ENCODE measurements at places on chromosomes 11 and 22. TPM values are rescaled to one million over a fixed set of nuclear protein-coding genes. Genes with fewer than 3 reads are reported as not detected.

DNA sequence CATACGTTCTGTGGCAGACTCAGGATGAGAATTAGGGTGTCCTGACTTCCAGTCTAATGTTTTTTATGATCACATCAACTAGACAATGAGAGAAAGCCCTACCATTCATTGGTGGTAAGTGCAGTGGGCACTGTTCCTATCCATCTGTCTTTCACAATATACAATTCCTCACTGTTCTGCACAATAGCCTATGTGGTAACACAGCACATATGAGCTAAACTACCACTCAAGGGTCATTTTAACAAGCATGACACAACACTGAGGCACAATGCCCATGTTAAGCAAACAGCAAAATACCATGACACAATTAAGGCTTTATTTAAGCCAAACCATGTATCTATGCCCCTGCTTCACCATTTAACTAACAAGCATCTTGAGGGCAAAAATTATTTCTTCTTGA lies 52.3 kb downstream of the SIK3 start:
- DNase-seq: peak; percentile 56

DNA sequence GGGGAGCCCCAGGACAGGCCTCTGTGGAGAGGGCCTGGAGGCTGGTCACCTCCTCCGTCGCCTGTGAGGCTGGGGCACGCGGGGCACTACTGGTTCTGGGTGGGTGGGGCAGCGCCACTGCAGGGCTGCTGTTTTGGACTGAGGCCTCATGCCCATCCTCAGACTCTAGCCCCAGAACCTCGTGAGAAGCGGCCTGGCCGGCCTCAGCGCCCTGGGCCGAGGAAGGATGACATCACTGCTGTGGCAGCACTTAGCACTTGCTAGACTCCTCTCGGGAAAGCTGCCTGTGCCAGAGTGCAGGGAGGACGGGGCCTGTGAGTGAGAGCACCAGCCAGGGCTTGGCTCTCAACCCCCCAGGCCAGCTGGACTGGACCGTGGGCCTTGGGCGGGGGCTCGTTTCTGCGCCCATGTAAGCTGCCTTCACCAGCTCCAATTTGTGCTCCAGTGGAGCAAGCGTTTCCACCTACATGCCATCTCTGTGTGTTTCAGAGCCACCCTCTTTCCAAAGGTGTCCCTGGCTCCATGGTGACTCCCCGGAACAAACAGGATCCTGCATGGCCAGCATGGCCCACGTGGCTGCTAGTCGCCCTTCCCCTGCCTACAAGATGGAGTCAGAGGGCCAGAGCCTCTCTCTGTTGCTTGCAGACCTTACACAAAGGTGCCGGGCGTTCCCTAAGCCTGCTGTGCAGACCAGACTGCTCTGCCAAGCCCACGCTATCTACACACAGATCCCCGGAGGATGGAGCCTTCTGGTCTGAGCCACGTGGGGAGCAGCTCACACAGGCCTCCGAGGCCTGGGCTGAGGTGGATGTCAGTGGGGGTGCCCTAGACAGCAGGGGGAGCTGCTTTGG lies 102.9 kb downstream of the CTTN start:
- DNase-seq: no peak

DNA sequence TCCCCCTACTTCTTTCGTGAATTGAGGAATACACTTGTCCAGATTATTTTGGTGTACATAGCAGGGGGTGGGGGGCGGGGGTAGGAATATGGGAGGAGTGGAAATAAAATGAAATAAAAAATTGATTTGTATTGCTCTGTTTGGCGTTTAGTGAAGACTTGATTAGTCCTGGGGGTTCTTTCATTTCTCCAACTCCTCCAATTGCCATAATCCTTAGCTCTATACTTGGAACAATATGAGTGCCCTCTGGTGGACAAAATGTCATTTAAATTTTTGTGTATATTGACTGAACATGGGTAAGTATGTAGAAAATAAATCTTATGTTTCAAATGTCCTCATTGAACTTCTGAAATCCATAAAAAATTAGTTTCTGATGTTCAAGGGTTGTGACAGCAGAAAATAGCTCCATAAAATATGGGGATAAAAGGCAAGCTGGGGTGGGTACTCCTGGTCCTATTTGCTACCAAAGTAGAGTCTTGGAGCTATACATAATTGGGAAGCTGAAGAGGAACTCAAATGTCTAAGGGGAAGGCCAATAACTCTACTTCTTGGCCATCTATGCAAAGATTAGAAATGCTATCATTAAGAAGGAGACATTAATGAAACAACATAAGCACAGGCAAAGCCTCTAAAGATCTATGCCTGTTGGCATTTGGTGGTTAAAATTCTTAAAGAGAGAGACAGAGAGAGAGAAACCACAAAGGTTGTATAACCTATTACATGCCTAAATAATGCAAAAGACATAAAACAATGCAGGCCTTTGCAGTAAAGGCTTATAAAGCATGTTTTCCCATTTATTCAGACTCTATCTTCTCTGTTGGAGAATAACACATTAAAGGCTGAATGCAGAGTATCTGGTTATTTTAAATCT lies 421.6 kb downstream of the METTL15 start:
- no peak for DNase-seq

DNA sequence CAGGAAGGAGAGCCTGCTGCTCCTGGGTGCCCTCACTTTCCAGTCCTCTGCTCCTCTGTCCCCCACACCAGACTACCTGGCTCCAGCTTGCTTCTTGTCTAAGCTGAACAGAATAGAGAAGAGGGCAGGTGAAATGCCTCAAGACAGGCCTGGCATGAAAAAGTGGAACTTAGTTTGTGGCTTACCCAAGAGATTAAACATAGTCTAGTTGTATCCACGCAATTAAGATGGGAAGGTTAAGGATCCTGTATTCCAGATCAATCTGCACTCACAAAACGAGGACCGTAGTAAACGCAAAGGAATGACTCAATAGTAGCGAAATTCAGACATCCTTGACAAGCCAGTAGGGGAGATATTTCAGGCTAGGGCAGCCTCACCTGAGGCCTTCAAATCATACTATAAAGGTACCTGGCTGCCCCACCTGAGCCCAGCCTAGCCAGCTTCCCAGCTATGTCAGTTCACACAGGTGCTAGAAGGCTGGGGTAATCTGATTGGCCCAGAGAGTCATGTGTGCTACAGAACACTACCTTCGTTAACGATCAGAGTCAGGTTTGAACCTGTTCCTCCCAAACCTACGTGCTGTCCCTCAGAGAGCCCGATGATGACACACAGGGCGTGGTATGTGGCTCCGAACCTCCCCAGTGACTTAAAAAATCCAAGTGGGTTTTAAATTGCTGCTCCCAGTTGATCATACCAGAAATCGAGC lies 46.5 kb downstream of the AHNAK start:
- no peak for DNase-seq

DNA sequence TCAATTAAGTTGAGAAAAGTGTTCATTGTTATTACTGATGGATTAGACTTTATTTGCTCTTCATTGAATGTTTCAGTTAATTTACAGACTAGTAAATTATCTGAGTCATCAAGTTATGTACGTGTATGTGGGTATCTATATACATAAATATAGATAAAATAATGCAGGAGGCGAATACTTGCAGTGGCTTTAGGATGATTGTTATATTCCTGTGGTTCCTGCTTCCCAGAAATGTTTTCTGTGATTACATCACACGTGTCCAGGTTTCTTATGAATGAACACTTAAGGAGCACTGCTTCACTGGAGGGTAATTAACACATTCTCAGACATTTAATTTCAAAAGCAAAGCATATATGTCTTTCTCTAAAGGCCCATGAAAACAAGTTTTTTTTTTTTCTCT lies 28.4 kb downstream of the YAP1 start:
- no peak for DNase-seq

The RASSF10 gene
- total RNA-seq: 7.9 TPM

The CCDC87 gene
- total RNA-seq: 0.77 TPM

All from spinal cord (tissue), 10 donors.